Stimulated activated CD8-positive, alpha-beta memory T cell treated with anti-CD3 and anti-CD28 coated beads, Interleukin-12 subunit alpha, Interleukin-12 subunit beta, amount 100 ng/mL, for 1 hour (primary cell): ENCODE measurements at places on chromosomes 2 and 18.

DNA sequence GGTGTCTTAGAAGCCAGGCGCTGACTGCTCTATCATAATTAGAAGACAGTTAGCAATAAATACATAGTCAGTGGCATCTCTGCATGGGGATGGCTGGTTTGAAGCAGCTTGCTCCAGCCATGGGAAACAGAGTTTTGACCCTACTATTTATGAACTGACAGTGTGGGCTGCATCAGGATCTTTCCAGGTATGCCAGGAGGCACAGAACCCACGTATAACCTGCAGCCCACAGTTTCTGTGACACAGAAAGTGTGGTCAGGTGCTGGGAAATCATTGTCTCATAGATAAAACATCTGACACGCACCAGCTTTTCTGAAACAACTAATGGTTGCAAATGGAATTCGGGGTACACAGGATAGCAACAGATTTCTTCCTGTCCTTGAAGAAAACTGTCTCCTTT is 34.7 kb downstream of the INPP4A start:
- no peak for DNase-seq

DNA sequence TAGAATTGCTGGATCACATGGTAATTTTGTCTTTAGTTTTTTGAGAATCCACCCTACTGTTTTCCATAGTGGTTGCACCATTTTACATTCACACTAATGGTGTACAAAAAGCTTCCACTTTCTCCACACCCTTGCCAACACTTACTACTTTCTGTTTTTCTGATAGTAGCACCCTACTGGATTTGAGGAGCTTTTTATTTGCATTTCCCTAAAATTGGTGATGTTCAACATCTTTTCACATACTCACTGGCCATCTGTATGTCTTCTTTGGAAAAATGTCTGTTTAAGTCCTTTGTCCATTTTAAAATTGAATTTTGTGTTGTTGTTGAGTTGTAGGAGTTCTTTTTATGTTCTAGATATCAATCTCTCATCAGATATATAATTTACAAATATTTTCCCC is 3.5 kb downstream of the POLR1A start:
- DNase-seq = no peak

DNA sequence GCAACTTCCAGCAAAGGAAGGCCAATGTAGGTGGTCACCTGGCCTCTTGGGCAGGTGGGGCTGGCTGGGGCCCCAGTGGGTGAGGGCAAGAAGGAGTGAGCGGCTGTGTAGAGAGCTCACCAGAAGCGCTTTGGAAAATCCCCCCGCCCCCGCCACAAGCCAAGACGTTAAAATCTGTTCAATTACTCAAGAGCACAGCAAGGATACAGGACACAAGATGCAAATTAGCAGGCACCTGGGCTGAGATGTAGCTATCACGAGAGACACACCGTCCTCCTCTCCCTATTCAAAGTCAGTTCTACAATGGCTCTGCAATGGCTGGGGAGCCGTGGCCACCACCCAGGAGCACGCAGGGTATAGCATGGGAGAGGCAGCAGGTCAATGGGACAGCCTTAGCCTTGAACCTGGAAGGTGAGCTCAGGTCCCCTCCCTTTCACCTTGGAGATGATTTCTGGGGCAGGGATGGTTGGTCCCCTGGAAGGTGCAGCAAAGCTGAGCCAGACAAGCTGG is 38.5 kb upstream of the GPR17 start:
- DNase-seq = no peak

- DNase-seq = no peak
These were observed 71.9 kb upstream of the LYPD6 start for GRCh38 chr2:149258531-149258930.

DNA sequence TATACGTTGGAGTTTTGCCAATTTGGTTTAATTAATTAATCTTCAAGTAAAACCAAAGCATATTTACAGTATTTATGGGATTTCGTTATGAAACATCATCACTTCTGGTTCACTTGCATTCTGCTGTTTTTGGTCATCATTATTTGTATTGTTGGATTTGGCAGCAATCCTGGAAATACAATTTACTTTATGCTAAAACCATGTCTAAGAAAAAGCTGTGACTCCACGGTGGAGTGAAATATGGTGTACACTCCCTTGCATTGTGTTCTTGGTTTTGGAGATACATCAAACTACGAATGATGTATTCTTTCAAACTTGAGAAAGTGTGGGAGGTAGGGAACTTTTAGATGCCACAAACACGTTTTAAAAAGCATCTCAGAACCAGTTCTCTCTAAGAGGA is 106.4 kb downstream of the CTAGE1 start:
- no peak for DNase-seq

- no peak for DNase-seq
These were observed 56.6 kb upstream of the NOL4 start for GRCh38 chr18:34281290-34281689.

GRCh38 chr18:21741562-21742314 is 1.1 kb downstream of the MIB1 start:
- DNase-seq = peak; percentile 6

- no peak for DNase-seq
These were observed 1360.2 kb downstream of the LRP1B start for GRCh38 chr2:140770645-140771044.

DNA sequence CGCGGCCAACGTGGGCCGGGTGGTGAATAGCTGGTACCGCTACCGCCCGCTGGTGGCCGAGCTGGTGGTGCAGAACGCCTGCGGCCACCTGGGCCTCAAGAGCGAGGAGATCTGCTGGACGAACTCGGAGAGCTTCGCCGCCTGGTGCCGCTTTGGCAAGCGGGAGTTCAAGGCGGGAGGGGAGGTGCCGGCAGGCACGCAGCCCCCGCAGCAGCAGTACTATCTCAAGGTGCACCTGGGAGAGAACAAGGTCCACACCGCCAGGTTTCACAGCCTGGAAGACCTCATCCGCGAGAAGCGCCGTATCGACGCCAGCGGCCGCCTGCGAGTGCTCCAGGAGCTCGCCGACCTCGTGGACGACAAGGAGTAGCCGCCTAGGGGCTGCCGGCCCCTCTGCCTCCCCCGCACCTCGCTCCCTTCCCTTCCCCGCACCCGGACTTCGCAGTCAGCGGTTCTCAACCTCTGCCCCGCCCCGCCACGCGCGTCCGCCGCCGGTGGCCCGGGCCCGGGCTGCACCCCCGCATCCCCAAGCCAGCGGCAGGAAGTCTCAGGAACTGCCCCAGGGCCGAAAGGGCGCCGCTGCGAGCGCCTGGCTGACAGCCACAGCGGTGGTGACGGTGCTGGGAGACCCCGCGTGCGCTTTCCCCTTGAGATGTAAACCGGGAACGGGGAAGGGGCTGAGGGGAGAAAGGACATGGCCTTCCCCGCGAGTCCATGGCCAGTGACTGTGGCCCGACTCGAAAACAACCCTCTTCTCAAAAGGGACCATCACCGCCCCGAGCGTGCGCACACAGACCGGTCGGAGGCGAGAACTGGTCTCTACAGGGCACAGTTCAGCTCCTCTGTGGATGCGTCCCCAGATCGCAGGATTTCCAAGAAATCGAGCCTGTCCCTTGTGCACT is 2.2 kb downstream of the LRATD1 start:
- DNase-seq = no peak

GRCh38 chr2:190320696-190321095 is 1.1 kb upstream of the HIBCH start:
- DNase-seq = no peak
